ENCODE measurements at places on chromosomes 5 and 9.
A peak's percentile ranks its signal among the peaks of the same experiment; 100 is the strongest.

DNA sequence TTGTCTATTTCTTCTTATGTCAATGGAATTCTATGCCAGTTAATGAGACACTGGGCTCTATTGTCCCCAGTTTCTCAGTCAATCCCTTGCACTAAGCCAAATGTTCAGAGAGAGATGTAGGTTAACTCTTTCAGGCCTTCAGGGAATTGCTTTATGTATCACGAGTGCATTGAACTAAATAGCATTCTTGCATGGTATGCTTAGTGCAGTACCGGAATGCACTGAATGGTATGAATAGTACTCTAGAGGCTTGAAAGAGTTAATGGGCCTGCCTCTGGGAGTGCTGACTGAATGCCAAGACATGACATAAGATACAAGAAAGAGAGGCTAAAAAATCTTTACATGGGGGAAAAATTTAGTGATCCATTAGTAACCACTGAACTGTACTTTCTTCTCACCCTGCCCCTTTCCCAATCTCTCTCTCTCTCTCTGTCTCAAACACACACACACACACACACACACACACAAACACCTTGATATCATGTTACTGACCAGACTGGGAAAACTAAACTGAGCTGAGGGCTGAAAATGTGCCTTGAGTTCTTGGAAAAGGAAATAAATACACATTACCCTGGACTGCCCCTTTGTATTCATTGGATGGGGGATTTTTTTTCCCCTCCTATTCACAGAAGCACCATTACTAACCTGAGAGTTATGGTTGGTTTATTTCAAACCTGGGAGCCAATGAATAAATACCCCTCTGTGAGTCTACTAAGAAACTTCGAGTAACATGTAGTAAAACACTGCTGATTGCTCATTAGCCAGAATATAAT lies 35.4 kb upstream of the TMC1 start:
- DNase-seq: no peak

GRCh38 chr5:180439911-180440769 lies 54.0 kb upstream of the CNOT6 start:
- DNase-seq: no peak

DNA sequence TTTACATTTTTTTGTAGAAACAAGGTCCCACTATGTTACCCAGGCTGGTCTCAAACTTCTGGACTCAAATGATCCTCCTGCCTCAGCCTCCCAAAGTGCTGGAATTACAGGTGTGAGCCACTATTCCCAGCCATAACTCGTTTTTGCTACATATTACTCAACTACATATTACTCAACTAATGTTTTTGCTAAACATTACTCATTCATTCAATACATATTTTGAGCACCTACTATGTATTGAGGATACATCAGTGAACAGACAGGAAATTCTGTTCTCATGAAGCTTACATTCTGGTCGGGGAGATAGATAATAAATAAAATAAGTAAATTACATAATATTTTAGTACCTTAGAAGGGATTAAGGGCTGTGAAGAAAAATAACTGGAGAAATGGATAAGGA lies 34.9 kb upstream of the STOM start:
- DNase-seq: no peak

DNA sequence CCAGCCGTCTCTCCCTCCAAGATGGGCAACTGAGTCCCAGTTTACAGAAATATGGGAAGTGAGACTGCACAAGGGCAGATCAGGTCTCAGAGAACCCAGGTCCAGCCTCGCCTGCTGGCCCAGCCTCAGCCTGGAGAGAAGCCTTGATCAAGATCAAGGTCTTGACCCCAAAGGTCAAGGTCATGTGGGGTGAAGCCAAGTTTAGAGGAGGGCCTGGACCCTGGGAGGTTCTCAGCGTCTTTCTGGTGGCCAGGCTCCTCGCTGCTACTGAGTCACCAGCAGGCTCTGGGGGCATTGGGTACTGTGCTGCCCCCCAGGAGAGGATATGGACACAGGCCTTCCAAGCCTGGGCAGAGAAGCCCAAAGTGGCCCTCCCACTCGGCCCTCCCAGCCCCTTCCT lies 8.8 kb downstream of the IPPK start:
- DNase-seq: no peak

DNA sequence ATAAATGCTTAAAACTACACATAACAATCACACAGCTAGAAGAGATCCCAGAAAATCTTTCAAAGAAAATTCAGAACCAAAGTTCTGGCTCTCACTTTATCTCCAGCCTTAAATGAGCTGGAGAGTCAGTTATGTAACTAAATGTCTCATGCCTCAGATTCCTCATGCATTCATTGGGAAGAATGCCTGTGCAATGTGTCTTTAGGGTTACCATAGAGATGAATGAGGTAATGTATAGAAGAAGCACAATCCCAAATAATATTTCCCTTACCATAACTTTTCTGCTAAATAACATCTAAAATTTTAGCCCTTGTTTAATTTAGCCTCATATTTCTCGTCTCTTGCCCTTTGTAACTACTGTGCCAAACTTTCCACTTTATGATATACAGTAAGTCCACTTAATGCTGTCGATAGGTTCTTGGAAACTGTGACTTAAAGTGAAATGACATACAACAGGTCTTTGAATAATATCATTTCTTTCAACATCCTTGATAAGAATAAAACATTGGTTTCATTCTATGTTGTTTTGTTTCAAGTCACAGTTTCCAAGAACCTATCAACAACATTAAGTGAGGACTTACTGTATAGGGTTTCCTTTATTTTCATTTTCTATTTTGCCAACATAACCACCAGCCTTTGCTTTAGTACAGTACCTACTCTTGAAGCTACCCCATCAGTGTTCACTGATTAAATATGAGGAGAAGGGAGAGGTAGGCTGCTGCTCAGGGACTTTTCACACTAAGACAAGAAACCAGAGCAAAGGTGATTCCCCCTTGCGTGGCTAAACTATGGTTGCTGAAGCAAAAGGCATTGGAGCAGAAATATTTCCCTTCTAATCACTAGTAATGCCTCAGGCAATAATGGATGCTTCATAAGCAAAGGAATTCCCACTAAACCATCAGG lies 295.7 kb upstream of the PTGER4 start:
- no peak for DNase-seq

GRCh38 chr9:71604197-71605063 lies 163.9 kb downstream of the CEMIP2 start:
- DNase-seq: peak; percentile 82

GRCh38 chr5:110040178-110040577 lies 350.5 kb downstream of the MAN2A1 start:
- DNase-seq: no peak

- DNase-seq: no peak
Observed at GRCh38 chr5:85108471-85108870, 723.8 kb upstream of the EDIL3 start.

GRCh38 chr5:135437796-135438560 lies 9.2 kb downstream of the DCANP1 start:
- no peak for DNase-seq

DNA sequence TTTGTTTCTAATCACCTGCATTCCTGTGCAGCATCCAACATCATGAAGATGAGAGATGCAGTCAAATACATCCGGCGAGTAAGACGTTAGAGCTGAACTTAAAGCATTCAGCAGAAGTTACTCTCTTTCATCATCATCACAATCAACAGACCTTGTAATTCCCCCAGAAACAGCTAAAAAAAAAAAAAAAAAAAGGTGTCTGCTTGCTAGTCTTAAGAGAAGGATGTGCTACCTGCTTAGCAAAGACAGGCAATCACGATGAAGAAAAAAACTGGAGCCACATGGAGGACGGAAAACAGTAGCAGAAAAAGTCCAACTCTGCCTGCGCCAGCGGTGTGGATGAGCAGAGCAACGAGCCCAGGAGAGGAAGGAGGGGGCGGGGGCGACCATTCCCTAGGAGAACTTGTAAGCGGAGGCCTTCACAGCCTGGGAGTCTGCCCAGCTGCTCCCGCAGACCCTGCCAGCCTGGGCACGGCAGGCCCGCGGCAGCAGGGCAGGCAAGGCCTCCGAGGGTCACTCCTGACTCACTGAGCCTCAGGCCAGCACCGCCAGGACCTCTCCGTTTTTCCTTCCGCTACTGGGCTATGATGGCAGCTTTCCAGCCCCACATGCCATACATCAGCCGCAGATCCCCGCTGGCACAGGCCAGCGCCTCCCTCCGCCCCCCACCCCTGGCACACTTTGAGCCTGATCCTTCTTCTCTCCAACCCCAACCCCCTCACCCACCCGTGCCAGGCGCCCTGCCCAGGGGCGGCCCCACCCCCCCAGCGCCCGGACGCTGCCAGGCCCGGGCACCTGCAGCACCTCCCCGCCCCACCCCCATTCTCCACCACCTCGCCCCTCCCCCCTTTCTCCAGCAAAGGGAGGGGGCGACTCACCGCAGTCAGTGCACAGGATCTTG lies 1.4 kb downstream of the NRG2 start:
- no peak for DNase-seq

- DNase-seq: no peak
Observed at GRCh38 chr9:70924380-70924779, 197.0 kb downstream of the TRPM3 start.

GRCh38 chr9:92035146-92035545 lies 80.1 kb downstream of the SPTLC1 start:
- no peak for DNase-seq

DNA sequence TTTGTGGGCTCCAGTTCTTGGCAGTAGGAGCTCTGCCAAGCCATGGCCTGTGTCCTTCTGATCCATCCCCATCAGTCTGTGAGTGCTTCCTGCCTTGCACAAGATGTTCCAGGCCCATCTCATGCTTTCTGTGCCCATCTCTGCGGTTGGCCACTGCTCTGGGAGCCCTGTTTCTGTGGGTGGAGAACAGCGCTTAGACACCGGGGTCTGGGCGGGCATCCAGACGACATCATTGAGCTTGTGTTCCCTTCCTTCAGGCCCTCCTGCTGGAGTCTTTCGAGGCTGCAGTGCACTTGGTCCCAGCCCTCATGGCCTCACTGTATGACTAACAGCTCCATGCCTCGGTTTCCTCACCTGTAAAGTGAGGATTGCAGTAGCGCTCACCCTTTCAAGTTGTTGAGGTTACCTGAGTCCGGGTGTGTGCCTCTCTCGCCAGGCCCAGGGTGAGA lies 14.9 kb upstream of the CARD19 start:
- no peak for DNase-seq

- DNase-seq: no peak
Observed at GRCh38 chr5:151700820-151701219, 14.1 kb upstream of the SPARC start.

DNA sequence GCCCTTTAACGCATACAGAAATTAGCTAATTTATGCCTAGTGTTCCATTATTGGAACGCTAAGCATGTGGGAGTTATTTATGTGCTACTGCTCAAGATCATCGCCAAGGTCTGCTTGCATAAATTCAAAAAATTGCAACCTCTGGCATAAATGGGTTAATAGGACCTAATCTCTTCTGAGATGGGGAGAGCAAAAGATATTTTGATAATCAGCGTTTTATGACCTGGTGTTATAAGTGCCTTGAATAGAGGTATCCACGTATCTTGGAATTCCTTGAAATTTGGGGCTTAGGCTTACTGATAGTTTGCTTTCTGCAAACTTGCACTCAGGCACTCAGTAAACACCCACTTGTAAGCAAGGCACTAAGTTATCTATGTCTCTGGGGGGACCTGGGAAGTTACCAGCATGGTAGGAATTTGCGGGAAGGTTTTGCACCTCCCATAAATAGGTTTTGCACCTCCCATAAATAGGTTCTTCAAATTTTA lies 1.8 kb downstream of the SUB1 start:
- no peak for DNase-seq

- no peak for DNase-seq
Observed at GRCh38 chr5:75558981-75559632, 47.4 kb downstream of the POLK start.

GRCh38 chr5:80797428-80798024 lies 142.7 kb upstream of the DHFR start:
- no peak for DNase-seq

DNA sequence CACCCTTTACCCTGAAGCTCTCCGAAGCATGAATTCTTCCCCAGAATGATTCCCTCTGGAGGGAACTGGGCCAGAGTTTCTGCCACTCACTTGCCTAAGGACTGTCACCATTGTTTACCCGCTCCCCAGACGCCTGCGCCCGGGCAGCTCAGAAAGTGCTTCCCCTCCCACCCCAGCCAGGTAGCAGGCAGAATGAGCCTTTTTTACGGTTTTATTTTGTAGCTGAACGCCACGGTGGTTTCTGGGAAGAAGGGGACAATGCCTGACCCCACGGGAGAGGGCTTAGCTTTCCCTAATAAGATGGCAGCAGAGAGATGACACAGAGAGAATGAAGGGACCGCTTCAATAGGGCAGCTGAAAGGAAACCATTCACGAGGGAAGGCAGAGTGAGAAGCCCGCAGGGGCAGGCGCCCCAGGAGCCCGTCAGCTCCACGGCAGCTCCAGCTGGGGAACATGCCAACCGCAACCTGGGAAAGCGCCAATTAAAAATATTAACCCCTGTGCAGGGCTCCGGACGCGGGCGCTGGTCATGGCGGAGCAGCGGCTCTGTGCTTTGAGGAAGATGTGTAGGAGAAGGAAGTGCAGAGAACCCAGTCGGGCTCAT lies 20.4 kb upstream of the NTNG2 start:
- DNase-seq: no peak

DNA sequence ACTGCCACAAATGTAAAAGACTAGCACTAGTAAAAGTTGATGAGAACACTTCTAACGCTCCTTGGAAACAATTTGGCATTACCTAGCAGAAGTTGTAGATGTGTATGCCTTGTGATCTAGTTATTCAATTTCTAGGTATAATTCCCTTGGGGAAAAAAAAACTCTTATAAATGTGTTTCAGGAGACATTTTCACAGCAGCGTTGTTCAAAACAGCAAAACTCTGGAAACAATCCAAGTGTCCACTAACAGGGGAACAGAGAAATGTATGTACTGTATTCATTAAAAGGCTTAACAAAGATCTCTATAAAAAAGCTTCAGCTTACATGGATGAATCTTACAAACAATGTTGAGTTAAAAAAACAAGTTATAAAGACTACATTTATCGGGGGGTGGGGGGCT lies 30.4 kb downstream of the NR3C1 start:
- DNase-seq: no peak

- no peak for DNase-seq
Observed at GRCh38 chr5:169869066-169869465, 111.2 kb downstream of the INSYN2B start.

DNA sequence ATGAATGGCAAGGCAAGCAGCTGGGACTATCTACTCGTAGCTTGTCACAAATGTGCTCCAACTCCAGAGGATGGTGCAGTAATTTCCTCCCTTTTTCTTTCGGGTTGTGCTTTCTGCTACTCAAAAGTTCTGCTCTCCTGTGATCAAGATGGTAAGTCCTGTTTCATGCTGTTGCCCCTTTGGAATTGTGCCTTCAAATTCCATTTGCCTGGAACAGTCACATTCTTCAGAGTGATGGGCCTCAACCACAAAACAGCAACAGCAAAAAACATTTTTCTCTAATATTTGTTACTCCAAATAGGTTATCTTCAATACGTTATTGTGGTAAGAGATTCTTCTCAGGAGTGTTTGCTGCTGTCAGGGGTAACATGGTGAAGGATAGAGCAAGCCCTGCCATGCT lies 209.3 kb downstream of the PALM2AKAP2 start:
- no peak for DNase-seq

DNA sequence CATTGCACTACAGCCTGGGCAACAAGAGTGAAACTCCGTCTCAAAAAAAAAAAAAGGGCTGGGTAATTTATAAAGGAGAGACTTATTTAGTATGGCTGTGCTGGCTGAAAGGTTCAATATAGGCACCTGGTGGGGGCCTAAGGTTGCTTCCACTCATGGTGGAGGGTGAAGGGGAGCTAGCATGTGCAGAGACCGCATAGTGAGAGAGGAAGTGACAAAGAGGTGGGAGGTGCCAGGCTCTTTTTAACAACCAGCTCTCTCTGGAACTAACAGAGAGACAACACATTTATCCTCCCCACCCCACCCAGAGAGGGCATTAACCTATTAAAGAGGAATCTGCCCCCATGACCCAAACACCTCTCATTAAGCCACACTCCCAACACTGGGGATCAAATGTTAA lies 28.9 kb upstream of the SERINC5 start:
- DNase-seq: no peak
